ENCODE measurements at places on chromosomes 5 and 9.

DNA sequence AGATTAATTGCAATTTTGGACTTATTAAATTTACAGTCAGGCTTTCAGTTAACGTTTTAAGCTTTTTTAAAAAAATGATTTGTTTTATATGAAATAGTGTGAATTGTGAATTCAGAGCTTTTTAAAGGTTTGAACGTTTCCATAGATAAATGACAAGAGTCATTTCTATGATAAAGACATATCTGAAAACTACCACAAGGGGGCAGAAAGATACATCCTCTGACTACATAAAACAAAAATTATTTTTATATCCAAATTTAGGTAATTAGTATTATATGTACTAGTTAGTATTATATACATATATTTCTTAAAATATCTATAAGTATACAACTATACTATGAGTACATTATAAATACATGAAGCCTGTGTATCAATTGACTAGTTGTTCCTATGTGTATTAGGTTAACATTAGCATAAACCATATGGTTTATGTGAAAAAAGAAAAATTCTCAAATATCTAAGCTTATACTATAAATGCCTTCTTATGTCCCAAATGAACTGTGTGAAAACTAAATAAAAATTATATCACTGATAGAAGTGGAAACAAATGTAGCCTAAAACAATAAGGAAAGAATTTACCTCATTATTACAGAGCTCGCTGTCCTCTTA is 155.2 kb downstream of the MEF2C start:
- DNase-seq = no peak

GRCh38 chr9:128034821-128035652 is 32.1 kb downstream of the NAIF1 start:
- DNase-seq = peak; percentile 17

DNA sequence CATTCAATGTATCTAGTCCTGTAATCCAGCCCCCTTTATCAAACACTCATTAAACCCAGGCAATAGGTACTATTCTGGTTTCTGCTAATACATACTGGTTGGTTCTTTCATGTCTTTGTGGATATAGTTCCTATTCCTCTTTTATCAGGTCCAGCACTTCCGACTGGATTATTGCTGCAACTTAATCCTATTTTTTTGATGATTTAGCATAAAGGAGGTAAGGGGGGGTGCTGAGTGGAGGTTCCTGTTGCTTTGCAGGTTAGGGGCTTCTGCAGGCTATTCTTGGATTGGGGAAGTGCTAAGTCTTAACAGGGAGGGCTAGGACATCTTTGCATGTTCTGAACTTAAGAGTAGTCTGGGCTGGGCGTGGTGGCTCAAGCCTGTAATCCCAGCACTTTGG is 377.7 kb downstream of the FGF10 start:
- DNase-seq = no peak

- no peak for DNase-seq
These were observed 325.1 kb upstream of the PRR16 start for GRCh38 chr5:120139039-120139438.

- no peak for DNase-seq
These were observed 41.1 kb downstream of the GCNT1 start for GRCh38 chr9:76500061-76500460.

GRCh38 chr5:162325143-162325727 is 257.7 kb downstream of the GABRG2 start:
- no peak for DNase-seq

DNA sequence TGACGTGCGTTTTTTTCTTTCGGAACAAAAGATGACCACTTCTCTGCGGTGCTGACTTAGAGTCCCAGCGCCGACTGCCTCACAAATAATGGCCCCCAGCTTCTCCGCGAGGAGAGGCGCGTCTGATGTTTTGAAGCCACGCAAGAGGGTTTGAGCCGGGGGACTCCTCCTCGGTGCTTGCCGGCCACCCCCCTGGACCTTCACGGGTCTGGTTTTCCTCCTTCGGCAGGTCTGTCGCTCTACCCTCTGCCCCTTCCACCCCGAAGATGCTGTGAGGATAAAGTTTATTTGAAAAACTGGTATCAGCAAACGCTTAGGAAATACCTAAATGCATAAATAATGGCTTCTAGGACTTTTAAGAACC is 584 bp downstream of the USP20 start:
- no peak for DNase-seq

DNA sequence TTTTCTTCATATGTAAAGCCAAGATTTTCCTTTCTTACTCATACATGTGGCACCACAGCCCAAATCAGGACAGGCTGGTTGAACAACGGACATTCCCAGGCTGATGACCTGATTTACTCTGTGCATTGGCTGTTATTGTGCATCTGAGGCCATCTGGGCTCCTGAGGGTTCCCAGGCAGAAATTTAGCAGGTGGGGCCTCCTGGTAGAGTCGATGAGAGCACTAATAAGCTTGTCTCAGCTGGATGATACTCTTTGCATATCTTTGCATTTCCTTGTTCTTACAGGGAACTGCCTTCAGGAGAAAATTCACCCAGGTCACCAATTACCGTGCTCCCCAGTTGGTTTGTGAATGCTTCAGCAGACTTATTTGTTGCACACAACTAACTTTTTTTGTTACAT is 605.1 kb downstream of the ELAVL2 start:
- no peak for DNase-seq

DNA sequence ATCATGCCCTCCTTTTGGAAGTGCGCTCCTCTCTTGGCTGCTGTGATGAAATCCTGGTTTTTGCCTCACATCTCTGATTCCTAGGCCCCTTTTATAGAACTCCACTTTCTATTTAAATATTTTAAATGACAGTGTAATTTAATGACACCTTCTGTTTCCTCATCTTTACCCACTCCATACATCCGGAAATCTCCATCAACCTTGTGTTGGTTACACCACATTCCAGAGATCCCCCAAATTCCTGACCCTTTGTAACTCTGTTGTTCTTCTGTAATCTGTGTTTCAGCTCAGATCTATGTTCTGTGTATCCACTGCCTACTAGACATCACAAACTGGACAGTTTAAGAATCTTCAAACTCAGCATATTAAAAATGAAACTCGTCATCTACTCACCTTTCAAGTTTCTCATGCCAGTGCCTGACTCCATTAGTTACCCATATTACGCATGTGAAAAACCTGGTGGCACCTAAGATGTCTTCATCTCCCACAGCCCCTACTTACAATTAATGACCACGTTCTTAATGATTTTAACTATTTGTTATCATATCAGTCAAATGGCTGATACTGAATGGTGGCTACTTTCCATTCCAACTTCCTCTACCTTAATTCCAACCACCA is 25.1 kb downstream of the PARP8 start:
- DNase-seq = no peak

- no peak for DNase-seq
These were observed 6.7 kb downstream of the AP3B1 start for GRCh38 chr5:78287833-78288232.

- no peak for DNase-seq
These were observed 152.9 kb downstream of the CDC42SE2 start for GRCh38 chr5:131416729-131417128.

DNA sequence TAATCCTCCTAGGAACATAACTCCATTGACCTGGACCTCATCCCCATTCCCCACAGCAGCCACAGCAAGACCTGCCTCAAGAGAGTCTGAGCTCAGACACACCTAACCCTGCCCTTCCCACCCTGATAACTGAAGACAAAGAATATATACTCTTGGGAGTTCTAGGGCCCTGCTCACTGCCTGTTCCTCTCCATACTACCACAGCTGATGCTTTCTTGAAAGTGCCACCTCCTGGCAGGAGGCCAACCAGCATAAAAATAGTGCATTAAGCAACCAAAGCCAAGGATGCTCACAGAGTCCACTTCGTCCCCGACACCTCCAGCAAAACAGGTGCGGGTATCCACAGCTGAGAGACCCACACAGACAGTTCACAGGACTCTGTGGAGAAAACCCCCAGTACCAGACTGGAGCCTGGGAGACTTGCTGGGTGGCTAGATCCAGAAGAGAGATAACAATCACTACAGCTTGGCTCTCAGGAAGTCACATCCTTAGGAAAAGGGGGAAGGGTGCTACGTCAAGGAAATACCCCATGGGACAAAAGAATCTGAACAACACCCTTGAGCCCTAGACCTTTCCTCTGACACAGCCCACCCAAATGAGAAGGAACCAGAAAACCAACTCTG is 23.5 kb downstream of the FAM114A2 start:
- DNase-seq = no peak

DNA sequence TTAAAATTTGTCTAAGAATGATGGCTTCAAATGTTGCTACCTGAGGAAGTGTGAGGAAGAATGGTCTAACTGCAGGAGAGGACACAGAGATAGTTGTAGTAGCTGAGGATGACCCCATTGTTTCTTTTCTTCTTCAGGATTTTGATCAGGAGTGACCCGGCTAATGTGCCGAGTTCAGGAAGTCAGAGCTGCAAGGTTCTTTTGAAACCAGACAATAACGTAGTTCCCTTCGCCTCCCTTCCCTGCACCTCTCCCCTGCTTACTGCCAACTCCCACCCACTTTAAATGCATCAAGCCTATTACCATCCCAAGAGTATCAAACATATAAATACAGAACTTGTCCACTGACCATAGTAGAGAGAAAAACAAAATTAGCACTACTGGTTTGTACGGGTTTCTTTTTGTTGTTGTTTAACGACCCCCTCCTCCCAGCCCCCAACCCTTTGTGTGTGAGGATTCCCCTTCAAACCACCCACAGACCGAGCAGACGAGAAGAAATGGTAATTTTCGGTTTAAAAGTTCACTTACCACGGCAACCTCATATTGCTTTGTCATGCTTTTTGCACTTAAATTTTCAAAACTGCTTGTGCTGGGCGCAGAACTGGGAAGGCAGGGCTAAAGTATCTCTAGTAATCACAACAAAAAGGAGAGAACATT is 23.5 kb upstream of the ELAVL2 start:
- DNase-seq = no peak

DNA sequence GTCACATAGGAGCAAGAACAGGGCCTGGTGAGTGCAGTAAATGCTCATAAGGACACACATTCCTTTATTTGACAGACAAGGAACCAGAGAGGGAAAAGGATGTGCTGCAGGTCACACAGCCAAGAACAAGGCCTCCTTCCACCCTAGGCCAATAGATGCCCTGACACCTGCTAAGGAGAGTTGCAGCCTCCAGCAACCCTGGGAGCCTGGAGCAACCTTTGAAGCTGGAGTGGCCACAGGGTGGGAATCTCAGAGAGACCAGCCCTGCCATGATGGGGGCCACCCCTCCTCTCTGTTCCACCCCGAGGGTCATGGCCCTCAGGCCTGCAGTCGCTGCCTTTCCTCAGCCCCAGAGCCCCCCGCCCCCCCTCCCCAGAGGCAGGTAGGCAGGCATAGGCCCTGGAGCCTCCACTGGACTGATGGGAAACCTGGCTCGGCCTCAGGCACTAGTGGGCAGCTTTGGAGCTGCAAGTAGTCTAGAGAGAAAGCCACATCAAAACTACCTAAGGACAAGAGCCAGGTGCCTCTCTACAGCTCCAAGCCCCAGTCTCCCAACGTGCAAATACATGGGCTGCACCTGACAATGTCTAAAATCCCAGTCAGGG is 116.1 kb upstream of the SPOCK1 start:
- DNase-seq = no peak

DNA sequence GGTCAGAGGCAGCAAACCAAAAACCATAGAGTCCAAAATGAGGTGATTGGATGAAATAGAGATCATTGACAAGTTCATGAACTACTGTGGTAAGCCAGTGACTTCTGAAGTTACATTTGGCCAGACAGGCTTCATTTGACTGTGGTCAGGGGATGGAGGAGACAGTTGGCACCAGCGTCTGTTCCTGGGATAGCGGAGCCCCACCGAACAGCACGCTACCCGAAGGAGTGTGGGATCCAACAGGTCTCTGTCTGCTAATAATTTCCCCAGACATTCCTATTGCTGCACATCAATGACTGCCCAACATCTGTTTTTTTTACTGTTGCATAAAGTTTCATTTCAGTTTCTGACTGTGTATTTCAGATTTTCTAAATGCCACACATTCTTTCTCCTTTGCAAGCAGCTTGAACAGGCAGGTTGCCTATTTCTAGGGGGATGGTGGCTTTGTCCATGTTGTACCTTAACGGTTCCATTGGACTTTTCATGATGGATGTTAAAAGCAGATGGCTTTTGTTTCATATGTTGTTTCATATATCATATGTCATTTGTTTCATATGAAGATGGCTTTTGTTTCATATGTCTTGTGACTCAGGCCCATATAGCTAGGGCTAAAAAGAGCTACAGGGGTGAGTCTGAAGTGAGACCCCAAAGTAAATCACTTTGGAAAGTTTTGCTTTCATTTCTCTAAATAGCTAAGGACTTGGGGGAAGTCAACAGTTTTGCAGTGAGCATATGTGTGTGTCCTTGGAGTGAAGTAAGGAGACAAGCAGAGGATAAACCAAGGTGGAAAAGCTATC is 180.8 kb downstream of the GOLPH3 start:
- DNase-seq = no peak

- no peak for DNase-seq
These were observed 1.8 kb downstream of the SHB start for GRCh38 chr9:38066914-38067858.

DNA sequence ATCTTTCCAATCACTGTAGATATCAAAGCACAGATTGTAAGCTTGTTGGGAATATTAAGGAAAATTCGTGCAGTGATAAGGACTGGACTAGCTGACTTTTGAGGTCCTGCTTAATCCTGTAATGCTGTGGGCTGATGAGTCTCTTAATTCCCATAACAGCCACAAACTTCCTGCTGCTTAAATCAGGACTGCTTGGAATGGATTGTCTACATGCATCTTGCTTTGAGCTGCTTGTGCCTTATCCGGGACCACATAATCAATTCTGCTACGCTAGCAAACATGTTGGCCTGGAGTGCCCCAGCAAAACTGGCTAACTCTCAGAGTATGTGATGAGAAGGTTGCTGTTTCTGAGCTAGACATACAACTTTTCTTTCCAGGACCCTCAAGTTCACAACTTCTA is 79.6 kb downstream of the SNCAIP start:
- no peak for DNase-seq

DNA sequence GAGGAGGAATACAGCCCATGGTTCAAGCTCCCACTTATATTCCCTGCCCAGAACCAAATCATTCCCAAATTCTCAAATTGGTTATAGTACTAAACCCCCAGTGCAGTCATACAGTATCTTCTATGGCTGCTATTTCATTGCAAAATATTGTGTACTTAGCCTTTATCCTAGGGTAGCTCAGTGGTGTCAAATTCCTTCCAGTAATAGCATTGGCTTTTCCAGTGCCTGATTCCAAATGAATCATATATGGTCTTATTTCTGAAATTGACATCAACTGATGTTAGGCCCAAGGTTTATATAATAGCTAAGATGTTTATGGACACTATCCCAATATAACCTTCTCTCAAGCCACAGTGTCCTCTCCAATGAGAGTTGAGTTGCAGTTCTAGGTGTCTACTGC is 256.7 kb downstream of the NDUFS4 start:
- no peak for DNase-seq
